ENCODE measurements at places on chromosomes 11 and 22.

DNA sequence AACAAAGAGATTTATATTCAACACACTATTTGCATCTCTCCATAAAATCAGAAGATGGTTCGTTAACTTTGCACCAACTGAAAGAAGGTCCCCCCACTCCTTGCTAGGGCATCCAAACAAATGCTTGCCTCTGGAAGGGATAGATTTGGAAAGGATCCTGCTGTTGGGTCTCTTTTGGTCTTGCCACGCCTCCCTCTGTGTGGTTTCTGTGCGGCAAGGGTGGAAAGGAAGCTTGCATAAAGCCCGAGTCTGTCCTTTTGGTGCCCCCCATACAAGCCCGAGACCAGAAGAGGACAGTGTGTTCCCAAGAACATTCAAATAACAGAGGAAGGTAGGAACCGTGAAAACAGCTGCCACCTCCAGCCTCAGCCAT is 15.1 kb downstream of the SCGB1A1 start:
- DNase-seq: no peak

- DNase-seq: no peak
Observed at GRCh38 chr11:3795131-3796001, 2.0 kb downstream of the NUP98 start.

DNA sequence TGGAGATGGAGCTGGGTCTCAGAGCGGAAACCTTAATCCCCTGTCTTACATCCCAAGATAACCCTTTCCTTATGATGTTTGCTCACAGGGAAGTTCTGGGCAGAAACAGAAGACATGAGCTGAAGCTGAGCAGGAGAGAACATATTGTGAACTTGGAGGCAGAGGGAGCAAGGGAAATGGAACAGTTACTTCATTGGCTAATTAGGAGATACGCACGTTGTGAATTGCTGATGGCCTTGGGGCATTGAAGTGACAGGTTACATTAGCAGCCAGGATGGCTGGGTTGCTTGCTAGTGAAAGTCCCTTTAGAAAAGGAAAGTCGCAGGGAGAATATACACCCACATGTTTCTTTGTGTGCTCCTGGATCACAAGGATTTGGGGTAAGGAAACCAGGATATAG is 48.7 kb downstream of the TENM4 start:
- no peak for DNase-seq

- DNase-seq: no peak
Observed at GRCh38 chr11:14149683-14150082, 187.2 kb downstream of the SPON1 start.

GRCh38 chr11:126268361-126268707 is 361 bp downstream of the SRPRA start:
- DNase-seq: no peak

DNA sequence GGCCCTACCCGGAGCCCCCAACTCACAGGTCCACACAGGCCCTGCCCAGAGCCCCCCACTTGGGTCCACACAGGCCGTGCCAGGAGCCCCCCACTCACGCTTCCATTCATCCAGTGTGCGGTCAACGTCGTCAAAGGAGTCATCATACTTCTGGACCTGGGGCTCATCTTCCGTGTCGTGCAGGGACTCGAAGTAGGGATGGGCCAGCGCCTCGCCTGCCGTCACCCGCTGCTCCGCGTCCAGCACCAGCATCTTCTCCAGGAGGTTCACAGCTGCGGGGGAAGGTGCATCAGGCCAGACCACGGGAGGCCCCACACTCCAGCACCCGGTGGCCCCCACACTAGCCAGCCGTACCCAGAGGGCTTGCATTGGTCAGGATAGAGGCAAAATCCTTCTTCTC is 4.0 kb upstream of the HDAC10 start:
- DNase-seq: no peak

GRCh38 chr11:29260939-29261705 is 755.7 kb downstream of the KCNA4 start:
- peak; percentile 90 for DNase-seq

DNA sequence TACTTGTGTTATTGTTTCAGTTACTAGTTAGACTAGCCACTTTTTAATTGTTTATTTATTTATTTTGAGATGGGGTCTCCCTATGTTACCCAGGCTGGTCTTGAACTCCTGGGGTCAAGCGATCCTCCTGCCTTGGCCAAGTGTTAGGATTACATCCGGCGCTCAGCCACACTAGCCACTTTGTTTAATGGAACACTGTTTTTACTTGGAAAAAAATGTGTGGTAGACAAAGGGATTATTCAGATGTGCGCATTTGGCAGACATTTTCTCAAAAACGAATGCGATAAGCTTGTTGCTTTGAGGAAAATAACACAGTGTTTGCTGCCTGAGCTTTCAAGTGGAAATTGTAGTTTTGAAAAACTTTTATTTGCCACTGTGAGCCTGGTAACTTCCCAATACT is 51.0 kb downstream of the CTNND1 start:
- DNase-seq: no peak

DNA sequence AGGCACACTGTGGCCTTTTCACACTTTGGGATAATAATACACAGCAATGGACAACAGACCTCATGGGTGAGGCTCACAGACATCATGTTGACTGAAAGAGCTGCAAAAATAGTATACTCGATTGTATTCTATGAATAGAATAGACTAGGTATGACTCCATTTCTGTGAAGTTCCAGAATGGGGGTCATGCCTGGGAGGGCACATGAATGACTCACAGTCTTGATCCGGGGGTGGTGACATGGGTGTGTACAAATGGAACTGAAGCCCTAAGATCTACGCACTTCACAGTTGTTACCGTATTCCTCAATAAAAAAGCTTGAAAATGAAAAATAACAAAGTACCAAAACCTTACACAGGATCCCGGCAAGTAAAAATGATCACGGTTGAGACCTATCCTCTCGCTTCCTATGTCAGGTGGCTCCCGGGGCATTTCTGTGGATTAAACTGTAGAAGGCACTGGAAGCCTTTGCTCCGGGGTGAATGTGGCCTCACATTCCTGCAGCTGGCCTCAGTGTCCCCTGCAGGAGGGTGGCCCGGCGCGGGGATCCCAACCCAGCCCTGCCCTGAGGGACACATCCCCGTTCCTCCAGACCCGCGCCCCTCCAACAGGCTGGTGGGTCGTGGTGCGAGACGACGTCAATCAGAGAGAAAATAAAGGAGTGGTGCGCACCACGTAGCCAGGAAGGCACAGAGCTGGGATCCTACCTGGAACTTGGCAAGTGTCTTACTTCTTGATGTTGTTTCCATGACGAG is 75.9 kb downstream of the NECTIN1 start:
- no peak for DNase-seq

GRCh38 chr11:16804104-16804947 is 65.9 kb downstream of the C11orf58 start:
- no peak for DNase-seq

DNA sequence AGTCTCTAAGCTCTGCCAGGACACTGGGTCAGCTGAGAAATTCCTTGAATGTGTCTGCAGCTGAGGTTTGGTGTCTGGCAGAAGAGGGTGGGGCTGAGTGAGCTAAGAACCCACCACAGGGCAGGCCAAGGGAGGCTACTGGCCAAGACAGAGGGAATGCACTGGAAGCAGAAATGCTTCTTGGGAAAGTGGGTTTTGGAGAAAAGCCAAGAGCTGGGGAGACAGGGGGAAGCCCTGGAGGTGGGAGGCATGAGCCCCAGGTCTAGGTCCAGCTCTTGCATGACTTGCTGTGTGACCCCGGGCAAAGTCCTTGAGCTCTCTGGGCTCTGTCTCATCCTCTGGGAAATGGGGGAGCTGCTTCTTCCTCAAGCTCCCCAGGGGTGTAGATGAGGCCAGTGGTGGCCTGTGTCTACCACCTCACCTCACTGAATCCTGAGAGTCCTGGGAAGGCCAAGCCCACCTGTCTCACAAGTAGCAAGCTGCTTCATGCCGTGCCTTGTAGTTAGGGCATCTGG is 2.3 kb downstream of the MMP11 start:
- no peak for DNase-seq

GRCh38 chr22:22164541-22165272 is 79.9 kb upstream of the VPREB1 start:
- no peak for DNase-seq

DNA sequence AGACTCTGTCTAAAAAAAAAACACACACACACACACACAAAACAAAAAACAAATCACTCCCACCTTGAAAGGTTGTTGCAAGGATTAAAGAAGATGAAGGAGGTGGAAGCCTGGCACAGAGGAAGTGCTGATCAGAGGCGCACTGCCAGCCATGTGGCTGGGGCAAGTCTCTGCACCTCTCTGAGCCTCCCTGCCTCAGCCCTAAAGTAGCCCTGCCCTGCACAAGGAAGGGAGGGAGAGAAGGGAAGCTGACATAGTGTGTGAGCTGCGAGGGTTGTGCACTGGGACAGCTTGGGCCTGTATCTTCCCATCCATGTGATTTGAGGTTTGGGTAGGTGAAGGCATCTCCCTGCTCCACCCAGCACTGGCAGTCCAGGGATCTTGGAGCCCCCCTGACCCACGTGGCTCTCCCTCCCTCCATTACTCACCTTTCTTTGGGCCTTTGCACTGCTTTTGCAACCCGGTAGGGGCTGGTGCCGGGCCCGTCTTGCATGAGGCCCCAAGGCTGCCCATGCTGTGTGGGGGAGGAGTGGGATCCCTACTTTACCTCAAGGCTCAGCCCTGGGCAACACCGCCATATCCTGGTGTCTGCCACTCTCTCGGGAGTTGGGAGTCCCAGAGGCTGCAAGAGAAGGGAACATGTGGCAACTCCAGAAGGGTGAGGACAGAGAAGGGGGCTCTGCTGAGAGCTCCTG is 30.5 kb downstream of the IFT27 start:
- DNase-seq: peak; percentile 8

- no peak for DNase-seq
Observed at GRCh38 chr11:34416766-34417165, 22.0 kb upstream of the CAT start.

GRCh38 chr22:42462016-42462415 is 29.8 kb upstream of the NFAM1 start:
- no peak for DNase-seq

GRCh38 chr11:114291842-114292680 is 4.1 kb upstream of the NNMT start:
- DNase-seq: peak; percentile 45

DNA sequence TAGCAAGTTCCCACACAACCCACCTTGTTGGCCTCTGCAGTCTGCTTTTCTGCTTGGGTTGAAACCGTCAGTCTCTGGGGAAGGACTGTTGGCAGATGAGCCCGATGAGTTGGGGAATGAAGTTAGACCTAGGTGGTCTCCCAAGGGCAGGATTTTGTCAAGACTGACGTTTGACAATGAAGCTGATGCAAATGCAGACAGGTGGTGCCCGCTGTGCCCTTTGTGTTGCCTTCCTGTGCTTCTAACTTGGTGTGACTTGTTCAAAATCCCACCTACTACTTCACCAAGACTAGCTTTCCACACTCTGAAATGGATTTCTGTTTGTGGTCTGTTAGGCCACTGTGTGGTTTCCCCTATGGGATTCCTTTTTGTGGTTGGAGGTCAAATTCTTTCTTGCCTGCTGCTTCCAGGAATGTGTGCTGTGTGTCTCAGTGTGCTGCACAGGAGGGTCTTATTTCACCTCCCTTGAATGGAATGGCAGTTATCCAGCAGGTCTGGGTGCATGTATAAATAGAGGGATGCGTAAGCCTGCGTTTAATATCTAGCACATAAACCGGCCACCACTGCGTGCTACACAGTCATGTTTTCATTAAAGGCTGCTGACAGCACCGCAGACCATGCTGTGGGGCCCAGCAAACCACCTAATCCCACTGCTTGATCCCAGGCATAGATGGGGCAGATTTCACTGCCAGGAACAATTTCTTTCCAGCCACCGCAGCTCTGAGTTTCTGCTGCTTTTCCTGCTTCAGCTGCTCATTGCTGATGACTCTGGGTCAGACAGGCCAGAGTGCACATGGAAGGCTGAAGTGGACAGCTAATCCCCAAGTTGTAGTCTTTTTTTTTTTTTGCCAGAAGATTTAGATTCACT is 44.8 kb downstream of the ADAMTS8 start:
- peak; percentile 17 for DNase-seq

- no peak for DNase-seq
Observed at GRCh38 chr11:34267013-34267412, 90.8 kb downstream of the ABTB2 start.

DNA sequence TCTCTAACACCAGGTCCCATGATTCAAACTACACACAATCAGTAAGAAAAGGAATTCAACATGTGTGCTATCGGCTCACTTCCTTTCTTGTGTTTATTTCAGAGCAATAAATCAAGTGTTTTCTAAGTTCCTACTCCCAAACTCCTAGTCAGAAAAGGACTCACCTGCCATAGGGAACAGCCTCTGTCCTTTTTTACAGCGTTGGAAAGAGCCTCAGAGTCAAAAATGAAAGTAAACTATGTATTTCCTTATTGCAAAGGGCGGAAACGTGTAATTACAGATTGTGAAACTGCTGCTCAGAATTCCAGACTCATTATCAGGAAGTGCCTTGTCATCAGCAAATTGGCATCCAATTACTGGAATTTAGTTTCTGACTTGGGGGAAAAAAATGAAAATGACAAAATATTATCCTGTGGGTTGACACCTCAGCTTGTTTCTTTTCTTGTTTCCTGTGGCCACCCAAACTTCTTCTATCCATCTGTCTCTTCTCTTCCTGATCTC is at the start of gene CASP4:
Gene CASP4 (minus strand): TSS at position 220 of the 501 bp plus-strand sequence. CDS start 49 bp downstream, at position 171.
- DNase-seq: peak; percentile 71

- no peak for DNase-seq
Observed at GRCh38 chr11:59765068-59765735, 10.0 kb downstream of the STX3 start.

- DNase-seq: no peak
Observed at GRCh38 chr11:72519220-72519881, 85.0 kb upstream of the CLPB start.

- no peak for DNase-seq
Observed at GRCh38 chr11:873706-874105, 31.1 kb downstream of the TSPAN4 start.

GRCh38 chr11:77147668-77148321 is 19.7 kb downstream of the MYO7A start:
- DNase-seq: no peak

DNA sequence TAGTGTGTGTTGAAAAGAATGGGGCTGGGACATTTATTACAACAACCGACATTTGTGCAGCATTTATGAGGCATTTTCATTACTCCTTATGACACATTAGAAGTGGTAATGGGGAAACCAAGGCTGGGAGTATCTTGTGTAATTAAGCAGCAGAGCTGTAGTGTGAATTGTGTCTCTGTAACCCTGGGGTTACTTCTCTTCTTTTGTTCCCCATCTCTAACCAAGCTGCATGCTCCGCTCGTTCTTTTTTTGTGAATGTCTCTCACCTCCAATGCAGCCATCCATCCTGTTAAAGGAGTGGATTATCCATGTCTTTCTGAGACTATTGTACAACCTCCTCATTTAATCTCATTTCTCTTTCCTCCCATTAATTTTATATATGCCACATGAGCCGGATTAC is 65.7 kb downstream of the ENDOD1 start:
- no peak for DNase-seq
